Activated gamma-delta T cell (primary cell): ENCODE measurements at places on chromosomes 2 and 18.

DNA sequence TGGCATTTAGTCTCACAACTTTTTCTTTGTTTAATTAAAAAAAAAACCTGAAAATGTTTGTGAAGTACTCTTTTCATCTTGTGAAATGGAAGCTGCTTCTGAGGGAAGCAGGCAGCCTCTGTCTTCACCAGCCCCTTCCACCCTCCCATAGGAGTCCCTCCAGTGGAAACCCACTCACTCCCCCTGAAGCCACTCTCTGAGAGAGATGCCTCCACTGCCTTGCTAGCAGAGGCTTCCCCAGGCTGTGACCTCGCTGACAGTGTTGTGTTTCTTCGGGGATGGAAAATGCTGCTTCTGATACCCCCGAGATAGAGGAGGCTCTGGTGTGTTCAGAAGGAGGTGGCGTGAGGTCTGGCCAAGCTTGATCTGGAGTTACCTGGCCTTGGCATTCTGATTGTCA, 59.9 kb downstream of the SH3RF3 start:
- no peak for DNase-seq

DNA sequence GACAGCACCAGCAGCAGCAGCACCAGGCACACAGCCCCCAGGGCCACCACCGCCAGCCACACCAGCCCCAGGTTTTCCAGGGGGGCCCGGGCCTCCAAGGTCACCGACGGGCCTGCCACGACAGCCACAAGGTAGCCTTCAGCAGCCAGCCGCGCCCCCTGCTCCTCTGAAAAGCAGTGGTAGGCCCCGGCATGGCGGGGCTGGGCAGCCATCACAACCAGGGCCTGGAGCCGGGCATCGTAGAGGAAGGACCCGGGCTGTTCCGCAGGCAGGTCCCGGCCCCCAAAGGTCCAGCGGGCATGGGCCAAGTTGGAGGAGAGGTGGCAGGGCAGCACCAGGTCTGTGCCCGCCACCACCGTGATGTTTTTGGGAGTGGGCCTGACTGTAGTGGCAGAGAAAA, 3.3 kb upstream of the ANKRD39 start:
- DNase-seq, result no peak

DNA sequence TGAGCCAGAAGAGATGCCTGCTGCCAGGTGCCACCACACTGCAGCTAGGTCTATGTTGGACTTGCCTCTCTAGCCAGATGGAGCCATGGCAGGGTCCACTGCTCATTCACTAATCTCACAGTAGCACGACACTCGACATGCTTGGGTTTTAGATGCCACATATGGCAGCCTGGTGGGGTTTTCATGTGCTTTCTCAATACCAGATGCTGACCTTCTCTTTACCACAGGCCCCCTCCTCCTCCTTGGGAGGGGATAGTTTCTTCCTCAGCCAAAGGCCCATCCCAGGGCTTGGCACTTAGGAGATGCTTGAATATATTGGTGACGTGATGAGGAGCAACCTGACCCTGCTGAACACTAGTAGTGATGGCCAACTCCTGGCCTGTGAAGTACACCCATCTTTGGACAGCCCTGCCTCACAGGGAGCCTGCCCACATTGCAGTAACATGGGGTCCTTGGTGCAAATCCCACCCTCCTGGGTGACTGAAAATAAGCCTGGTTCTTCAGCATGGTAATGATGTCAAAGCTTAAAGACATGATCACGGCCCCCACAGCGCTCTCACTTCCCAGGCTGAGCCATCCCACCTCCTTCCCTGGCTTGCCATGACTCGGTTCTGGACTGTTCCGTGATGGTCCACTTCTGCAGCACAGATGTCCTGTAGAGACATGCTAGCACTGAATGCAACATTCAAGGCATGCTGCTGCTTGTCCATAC, 227.5 kb downstream of the SH3RF3 start:
- DNase-seq, result no peak

DNA sequence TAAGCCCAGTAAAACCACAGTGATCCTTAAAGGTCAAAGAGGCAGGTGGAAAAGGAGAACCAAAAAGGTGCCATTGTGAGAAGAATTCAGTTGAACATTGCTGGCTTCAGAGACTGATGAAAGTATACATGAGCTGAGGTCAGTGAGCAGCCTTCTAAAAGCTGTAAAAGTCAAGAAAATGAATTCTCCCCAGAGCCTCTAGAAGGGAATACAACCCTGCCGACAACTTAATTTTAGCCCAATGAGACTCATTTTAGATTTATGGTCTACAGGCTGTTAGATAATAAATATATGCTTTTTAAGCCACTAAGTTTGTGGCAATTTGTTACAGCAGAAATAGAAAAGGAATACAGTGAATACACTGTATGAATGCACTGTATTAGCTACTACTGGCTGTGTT, 911.4 kb downstream of the TRIB2 start:
- no peak for DNase-seq

GRCh38 chr18:34880403-34880802, 160.8 kb upstream of the MAPRE2 start:
- DNase-seq, result no peak

DNA sequence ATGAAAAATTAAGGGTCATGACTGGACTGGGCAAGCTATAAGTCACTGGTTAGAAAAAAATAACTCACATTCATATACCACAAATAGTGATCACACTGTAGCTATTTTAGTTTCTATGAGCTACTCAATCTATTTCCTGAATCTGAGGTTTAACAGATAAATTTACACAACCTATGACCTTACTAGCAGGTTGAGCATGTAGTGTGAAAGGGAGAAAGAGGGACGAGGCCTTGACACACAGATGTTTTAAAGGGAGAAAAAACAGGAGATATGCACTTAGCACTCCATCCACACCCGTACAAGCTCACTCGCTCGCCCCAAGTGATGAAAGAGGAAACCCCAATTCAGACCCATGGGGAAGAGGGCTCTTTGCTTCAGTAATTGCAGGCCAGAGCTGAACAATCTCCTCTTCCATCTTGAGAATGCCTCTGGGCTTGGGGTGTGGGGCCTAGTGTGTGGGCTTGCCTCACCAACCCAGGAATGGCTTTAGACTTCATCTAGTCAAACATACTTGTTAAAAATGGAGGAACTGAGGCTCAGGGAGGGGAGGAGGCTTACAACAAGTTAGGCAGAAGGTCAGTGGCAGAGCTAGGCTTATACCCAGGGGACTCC, 10.7 kb downstream of the CYRIA start:
- no peak for DNase-seq

DNA sequence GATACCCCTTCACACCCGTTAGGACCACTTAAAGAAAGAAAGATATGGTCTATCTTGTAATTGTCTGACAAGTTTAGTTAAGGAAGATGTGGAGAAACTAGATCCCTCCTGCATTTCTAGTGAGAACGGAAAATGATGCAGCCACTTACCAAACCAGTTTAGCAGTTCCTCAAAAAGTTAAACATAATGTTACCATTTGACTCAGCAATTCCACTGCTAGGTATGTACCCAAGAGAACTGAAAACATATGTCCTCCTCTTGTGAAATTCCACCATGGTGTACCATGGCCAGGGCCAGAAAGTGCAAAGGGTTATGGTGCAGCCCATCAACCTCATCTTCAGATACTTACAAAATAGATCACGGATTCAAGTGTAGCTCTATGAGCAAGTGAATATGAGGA, 79.0 kb upstream of the ID2 start:
- no peak for DNase-seq

GRCh38 chr2:179428649-179429048, 164.0 kb upstream of the SESTD1 start:
- DNase-seq, result no peak

GRCh38 chr2:105865222-105865913, 120.7 kb downstream of the NCK2 start:
- no peak for DNase-seq

- peak; percentile 10 for DNase-seq
Measured at GRCh38 chr18:47772374-47773248, 157.8 kb downstream of the SMAD2 start.

DNA sequence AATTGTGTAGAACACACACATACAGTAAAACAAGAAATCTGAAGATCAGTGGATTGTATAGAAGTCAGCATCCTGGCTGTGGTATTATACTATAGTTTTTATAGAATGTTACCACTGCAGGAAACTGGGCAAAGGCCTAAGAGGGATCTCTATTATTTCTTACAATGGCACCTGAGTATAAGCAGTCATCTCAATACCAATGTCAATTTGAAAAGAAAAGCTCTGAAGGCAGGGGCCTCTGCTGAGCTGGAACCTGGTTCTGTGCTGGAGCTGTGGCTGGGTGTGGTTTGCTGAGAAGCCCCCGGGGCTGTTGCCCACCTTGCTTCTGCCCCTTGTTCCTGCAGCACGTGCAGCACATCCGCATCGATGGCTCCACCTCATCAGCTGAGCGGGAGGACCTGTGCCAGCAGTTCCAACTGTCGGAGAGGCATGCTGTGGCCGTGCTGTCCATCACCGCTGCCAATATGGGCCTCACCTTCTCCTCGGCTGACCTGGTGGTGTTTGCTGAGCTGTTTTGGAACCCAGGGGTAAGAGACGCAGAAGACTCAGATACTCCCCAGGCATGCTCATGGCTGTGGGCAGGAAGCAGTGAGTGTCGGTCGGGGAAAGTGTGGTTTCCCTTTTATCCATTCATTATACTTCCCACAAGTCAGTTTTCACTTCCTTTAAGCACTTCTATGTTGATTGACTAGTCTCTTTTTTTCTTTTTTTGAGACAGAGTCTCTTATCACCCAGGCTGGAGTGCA, 23.5 kb upstream of the RPL37A start:
- DNase-seq, result no peak
